Activated CD8-positive, alpha-beta T cell treated with anti-CD3 and anti-CD28 coated beads for 36 hours (primary cell): ENCODE measurements at places on chromosomes 1 and 21. TPM values are rescaled to one million over a fixed set of nuclear protein-coding genes. Genes with fewer than 3 reads are reported as not detected.

DNA sequence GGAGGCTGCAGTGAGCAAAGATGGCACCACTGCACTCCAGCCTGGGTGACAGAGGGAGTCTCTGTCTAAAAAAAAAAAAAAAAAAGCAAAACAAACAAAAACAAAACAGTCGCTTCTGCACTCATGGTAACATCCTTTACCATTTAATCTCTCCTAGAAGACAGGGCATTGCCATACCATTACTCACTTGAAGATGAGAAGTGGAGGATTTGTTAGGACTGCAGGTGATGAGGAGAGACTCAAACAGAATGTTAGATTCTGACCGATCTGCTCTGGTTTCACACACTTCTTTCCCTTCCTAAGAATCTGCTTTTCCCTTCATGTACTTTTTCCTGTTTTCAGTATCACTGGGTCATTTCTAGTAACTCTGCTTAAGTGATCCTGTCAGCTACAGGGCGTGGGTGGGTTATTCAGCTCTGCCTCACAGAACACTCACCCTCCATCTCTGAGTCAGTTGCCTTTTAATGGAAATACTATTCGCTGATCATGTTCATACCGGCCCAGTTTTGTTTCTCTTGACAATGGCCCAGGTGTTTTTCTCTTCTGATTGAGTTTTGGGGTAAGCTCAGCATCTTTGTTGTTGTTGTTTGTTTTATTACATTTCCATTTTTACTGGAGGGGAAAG is 148.0 kb upstream of the ERG start:
- H3K27me3 ChIP-seq, result peaks cover 13% of the 10 kb centered on the region
- H3K4me1 ChIP-seq, result peaks cover 5% of the 10 kb centered on the region

- no peak overlapping the region for H3K4me3 ChIP-seq
- H3K27me3 ChIP-seq, result no peaks in the 10 kb centered on the region
- H3K27ac ChIP-seq, result no peak overlapping the region
- H3K36me3 ChIP-seq, result no peaks in the 10 kb centered on the region
These were observed 14.0 kb downstream of the FAAP20 start for GRCh38 chr1:2180297-2181245.

GRCh38 chr1:175794586-175794985 is 51.2 kb upstream of the TNR start:
- no peak overlapping the region for H3K27ac ChIP-seq
- no peak overlapping the region for H3K4me3 ChIP-seq
- no peaks in the 10 kb centered on the region for H3K4me1 ChIP-seq
- H3K36me3 ChIP-seq, result no peaks in the 10 kb centered on the region

TNFAIP8L2 gene
- 16.1 TPM for total RNA-seq

GRCh38 chr21:40054403-40054802 is 187.2 kb downstream of the PCP4 start:
- no peak for DNase-seq
- no peaks in the 10 kb centered on the region for H3K36me3 ChIP-seq
- H3K27ac ChIP-seq, result no peak overlapping the region
